ENCODE measurements at places on chromosomes 1 and 21. TPM values are rescaled to one million over a fixed set of nuclear protein-coding genes. Genes with fewer than 3 reads are reported as not detected.

Gene OR2M2
- not detected for polyA plus RNA-seq

Gene FCMR
- polyA plus RNA-seq, result 998 TPM

- no peak overlapping the region for H3K4me3 ChIP-seq
- peaks cover 5% of the 10 kb centered on the region for H3K27me3 ChIP-seq
- no peaks in the 10 kb centered on the region for H3K36me3 ChIP-seq
- DNase-seq, result no peak
Observed at GRCh38 chr1:51325878-51326755, 4.2 kb downstream of the TTC39A start.

DNA sequence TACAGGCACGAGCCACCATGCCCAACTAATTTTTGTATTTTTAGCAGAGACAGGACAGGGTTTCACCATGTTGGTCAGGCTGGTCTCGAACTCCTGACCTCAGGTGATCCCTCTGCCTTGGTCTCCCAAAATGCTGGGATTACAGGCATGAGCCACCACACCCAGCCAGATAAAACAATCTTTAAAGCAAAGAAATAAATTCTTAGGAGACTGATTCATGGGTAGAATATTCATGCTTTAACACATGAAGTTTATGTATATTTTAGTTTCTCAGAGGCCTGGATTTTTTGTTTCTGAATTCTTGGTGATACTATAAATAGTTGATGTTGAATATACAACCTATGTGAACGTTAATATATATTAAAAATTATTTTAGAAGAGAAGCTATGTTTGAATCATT, 127.4 kb upstream of the KIAA1614 start:
- DNase-seq, result no peak
- no peaks in the 10 kb centered on the region for H3K4me1 ChIP-seq
- H3K4me3 ChIP-seq, result no peak overlapping the region
- no peak overlapping the region for H3K27ac ChIP-seq
- H3K27me3 ChIP-seq, result no peaks in the 10 kb centered on the region
- no peaks in the 10 kb centered on the region for H3K36me3 ChIP-seq

- DNase-seq, result no peak
- no peak overlapping the region for H3K27ac ChIP-seq
- no peaks in the 10 kb centered on the region for H3K4me1 ChIP-seq
- H3K27me3 ChIP-seq, result no peaks in the 10 kb centered on the region
- H3K36me3 ChIP-seq, result no peaks in the 10 kb centered on the region
Observed at GRCh38 chr1:171762143-171762563, 19.3 kb upstream of the METTL13 start.
